Stimulated activated CD4-positive, alpha-beta T cell treated with anti-CD3 and anti-CD28 coated beads, Interleukin-1b, Interleukin-23, amount 100 ng/mL, for 1 hour (primary cell): ENCODE measurements at places on chromosomes 6 and 20.

DNA sequence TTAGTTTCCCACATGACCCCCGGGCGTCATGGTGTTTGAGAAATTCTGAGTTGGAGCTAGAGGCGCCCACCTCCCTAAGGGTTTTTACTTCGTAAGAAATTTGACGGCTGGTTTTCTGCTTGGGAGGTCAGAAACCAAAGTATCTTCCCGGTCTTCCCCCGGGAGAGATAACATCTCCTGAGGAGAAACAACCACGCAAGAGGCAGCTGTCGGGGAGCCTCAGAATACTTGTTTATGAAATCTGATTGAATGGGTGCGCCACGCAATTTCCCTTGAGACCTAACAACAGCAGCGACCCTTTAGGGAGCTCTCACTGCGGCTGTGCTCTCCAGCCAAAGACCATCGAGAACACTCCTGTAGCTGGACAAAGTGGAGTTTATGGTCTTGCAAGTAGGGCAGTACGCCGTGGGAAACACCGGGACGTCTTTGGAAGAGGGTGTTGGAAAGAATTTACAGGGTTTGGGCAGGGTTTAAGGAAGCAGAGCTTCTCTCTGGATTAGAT is 608 bp upstream of the EIF2S2 start:
- no peak for DNase-seq

DNA sequence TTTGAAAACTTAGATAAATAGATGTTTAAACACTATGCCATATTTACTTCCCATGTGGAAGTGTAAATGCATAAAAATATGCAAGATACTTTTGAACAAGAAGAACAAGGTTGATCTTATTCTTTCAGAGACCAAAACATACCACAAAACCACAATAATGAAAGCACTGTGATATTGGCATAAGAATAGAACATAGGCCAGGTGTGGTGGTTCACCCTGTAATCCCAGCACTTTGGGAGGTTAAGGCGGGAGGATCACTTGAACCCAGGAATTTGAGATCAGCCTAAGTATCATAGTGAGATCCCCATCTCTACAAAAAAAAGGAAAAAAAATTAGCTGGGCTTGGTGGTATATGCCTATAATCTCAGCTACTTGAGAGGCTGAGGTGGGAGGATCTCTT is 66.5 kb downstream of the KCNS1 start:
- no peak for DNase-seq

GRCh38 chr6:13431861-13432465 is 55.4 kb downstream of the GFOD1 start:
- no peak for DNase-seq

DNA sequence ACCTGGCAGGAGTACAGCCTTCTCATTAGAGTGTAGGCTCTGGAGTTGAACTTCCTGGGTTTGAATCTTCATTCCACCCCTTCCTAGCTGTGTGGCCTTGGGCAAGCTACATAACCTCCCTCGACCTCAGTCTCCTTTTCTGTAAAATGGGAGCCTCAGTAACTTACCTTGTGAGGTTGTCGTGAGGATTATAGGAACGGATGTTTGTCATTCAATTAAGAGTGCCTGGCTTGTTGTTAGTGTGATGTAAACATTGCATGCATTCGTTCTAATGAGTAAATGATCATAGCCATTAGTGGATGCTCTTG is 45.2 kb downstream of the TOX2 start:
- DNase-seq = no peak

- no peak for DNase-seq
Observed at GRCh38 chr6:73388433-73388799, 6.2 kb upstream of the DDX43 start.

GRCh38 chr6:733431-734219 is 40.7 kb upstream of the EXOC2 start:
- no peak for DNase-seq

- no peak for DNase-seq
Observed at GRCh38 chr20:24472426-24472825, 3.0 kb downstream of the SYNDIG1 start.

GRCh38 chr20:61118429-61119224 is 133.4 kb upstream of the CDH4 start:
- no peak for DNase-seq

GRCh38 chr20:44407402-44408184 is 52.1 kb downstream of the HNF4A start:
- no peak for DNase-seq

DNA sequence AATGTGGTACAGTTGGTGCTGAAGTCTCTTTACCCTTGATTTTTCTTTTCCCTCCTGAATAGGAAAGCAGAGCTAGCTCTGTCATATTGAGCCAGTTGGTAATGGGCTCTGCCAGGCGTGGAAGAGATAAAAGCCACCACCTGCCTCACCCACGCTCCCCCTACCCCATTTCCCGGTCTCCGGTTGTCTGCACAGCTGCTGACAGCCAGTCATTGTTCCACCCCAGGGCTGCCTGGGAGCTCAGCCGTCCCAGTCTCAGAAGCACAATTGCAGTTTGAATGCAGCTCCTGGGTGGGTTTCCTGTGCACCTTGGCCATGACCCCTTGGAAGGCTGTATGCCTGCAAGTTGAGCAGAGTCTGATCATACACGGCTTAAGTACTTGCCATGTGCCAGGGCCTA is 675.2 kb upstream of the FLRT3 start:
- no peak for DNase-seq

GRCh38 chr6:132087391-132087790 is 136.2 kb upstream of the CCN2 start:
- no peak for DNase-seq

DNA sequence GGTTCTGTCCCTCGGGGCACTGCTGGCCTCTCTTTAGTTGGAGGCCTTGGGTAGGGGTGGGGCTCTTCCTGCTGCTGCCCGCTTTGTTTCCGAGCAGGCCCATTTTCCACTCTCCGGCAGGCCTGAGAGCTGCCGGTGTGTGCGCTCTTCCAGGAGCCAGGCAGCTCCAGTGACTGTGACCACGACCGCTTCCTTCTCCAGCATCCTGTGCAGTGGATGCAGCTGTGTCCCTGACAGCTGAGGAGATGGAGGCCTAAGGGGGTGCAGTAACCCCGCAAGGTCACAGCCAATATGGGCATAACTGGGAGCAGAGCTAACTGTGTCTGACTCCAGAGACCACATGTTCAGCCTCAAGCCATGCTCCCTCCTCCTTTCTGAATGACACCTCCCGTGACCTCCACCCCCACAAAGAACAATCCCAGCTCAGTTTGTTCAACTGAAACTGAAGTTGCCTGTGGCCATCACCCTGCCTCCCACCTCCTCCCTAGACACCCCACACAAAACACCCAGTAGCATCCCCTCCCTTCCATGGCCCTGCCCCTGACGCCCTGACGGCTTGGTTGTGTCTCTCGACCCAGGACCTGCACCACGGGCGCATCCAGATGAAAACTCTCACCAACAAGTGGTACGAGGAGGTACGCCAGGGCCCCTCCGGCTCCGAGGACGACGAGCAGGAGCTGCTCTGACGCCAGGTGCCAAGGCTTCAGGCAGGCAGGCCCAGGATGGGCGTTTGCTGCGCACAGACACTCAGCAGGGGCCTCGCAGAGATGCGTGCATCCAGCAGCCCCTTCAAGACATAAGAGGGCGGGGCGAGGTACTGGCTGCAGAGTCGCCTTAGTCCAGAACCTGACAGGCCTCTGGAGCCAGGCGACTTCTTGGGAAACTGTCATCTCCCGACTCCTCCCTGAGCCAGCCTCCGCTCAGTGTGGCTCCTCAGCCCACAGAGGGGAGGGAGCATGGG is 27.8 kb downstream of the SPATA2 start:
- no peak for DNase-seq

GRCh38 chr6:139858429-139858828 is 484.0 kb upstream of the CITED2 start:
- DNase-seq = no peak

- DNase-seq = no peak
Observed at GRCh38 chr6:41694815-41695526, 40.4 kb downstream of the TFEB start.

DNA sequence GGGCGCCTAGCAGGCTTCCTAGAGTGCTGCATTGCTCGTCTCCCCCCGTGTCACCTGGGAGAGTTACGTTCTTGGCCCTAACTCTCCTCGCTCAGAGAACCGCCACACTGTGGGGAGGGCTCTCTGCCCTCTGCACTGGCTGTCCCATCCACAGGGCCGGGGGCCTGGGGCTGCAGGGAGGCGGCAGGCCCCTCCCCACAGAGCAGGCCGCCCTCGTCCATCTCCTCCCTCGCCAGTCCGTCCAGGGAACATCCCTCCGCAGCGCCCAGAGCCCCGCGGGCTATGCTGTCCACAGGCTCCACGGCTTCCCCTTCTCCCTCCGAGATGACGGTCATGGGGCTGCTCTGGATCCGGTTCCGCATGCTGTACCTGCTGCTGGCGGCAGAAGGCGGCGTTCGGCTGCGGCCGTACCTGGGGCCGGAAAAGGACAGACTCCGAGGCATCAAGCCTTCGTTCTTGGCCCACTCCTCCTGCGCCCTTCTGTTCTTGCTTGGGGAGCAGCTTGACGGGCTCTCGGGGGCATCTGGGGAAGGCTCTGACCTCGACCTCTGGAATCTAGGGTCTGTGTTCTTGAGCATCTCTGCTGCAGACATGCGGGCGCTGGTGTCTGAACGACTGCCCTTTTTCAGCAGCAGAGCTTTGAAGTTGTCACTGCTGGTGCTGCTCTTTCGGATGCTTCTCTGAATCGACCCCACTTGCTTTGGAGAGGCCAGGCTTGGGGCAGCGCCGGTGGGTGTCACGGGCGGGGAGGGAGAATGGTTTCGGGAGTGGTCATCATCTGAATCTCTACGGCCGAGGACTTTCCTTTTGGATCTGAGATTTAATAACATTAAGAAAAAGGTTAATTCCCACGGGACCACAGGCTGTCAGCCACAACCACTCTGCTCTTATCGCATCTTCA is 20.2 kb downstream of the HEBP2 start:
- DNase-seq = no peak

- DNase-seq = no peak
Observed at GRCh38 chr6:25061289-25061936, 125.7 kb upstream of the RIPOR2 start.

DNA sequence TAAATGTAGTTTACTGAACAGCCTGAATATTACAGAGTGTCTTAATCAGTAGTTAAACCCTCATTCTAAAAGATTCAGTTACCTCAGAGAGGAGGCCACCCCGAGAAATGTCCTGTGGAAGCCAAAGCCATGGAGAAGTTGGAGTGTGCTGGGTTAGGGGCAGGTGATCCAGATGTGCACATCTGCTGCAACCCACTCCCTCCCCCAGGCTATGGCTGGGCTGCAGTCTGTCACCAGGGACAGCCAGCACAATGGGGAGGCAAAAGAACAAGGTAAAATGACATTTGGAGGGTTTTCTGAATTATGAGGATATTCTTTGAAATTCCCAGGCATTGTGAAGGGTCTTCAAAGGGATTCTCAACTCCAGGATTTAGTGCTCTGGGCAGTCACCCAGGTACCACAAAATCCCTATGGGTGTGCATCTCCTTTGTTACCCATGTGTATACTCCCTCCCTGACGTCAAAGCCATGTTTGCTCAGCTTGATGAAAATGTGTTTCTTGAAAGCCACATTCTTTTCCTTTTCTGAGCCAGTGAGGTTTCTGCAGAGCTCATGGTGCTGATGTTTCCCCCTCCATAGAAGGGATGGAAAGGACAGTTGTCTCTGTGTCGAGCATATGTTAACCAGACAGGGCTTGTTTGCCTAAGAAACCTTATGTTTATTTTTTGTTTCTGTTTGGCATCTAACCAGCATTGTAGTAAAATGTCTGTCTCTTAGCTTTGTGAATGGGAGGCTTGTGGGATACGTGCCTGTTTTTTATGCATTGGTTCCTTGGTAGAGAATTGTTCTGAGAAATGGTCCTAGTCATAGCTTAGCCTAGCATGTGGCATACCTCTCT is 212.3 kb upstream of the TBX18 start:
- DNase-seq = no peak
